Esophagus muscularis mucosa (tissue), 4 donors: ENCODE measurements at places on chromosomes 2 and 18. TPM values are rescaled to one million over a fixed set of nuclear protein-coding genes. Genes with fewer than 3 reads are reported as not detected.

- no peak for DNase-seq
These were observed 22.3 kb downstream of the MGAT4A start for GRCh38 chr2:98708396-98709186.

GRCh38 chr2:216497382-216498069, 1.1 kb upstream of the RPL37A start:
- no peak for DNase-seq

- no peak for DNase-seq
These were observed 34.6 kb downstream of the LCT start for GRCh38 chr2:135802350-135802749.

Gene LIPG
- 0.06 TPM for total RNA-seq

Gene WNT6
- total RNA-seq, result 2.9 TPM

GRCh38 chr18:3652380-3653262, 202.6 kb downstream of the TGIF1 start:
- no peak for DNase-seq

DNA sequence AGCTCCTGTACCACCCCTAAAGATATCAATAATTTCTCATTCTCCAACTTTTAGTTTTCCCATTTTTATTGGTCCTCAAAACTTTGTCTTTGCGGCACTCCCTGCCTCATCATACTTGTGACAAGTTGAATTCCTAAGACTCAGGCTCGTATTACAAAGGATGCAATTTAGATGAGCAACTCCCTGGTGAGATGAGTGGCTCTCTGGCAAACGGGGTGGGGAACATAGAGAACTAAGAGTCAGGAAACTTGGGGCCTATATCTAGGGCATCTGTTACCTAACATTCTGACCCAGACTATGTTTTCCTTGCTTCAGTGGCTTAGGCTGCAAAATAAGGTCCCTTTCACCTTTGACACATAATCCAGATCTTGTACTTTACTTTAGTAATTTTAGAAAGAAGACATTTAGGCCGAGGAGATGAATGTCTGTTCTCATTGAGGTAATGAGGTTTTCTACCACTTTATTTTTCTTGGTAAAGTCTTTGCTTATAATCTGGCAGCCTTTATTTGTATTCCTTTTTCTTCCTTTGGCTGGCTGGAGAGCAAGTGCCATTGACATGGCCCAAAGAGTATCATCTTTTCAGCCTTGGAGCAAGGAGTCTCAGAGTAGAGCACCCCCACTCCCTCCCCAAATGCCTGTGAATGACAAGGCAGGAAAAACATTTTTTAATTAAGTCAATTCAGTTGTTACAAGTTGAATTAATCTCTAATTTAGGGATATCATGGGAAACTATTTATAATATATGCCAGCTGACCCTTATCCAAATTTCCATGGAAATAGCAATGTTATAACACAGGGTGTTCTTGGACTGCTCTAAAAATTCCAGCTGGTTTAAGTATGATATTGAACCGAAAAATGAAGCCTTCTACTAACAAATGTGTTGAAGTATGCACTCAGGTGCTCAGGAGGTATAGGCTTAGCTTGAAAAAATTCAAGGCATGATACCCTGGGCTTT, 15.2 kb downstream of the TSPYL6 start:
- no peak for DNase-seq
